Activated naive CD8-positive, alpha-beta T cell treated with anti-CD3 and anti-CD28 coated beads, Interleukin-2, amount 50 U/mL, for 24 hours (primary cell): ENCODE measurements at places on chromosomes 3 and 15.

- DNase-seq: no peak
Measured at GRCh38 chr3:131883711-131884407, 151.0 kb downstream of the CPNE4 start.

DNA sequence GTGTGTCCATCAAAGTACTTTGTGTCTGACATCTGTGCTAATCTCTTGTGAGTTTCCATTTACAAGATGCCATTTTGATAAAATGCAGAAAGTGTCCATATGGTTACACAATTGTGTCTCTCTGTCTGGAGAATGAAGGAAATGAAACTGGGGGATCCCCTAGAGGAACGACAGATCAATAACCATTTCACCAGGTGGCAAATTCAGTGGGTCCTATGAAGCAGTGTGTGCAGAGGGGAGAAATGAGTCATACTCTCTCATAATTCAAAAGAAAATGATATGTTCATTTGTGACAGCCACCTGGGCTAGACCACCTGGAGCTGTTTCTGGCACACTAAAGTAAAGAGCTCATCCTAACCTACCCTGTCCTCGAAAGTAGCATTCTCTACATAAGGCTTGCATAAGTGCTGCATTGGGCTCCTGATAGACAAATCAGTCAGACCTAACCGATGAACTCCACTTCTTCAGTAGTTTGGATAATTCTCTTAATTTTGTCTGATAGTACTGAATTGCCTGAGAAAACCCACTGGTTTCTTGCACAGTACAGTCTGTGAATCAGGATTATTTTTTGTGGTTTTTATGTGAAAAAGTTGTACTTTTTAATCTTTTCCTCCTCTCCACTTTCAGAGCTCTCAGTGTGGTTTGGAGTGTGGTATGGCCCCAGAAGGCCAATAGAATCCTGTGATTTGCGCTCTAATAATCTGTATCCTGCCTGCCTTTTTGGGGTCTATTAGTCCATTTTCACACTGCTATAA lies 10.3 kb upstream of the CD47 start:
- DNase-seq: no peak

DNA sequence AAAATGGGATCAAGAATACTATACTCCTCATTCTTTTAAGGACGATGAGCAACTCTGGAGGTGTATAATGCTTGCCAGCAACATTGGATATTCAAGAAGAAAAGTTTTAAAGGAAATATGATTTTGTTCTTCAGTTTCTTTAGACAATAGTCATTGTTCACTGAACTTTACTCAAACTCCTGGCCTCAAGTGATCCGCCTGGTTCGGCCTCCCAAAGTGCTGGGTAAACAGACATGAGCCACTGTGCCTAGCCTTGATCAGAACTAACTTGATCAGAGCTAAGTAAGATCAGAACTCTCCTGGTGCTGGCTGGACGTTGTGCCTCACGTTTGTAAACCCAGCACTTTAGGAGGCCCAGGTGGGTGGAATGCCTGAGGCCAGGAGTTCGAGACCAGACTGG lies 12.6 kb downstream of the EFCAB12 start:
- no peak for DNase-seq

- DNase-seq: no peak
Measured at GRCh38 chr3:72274493-72275330, 489.8 kb upstream of the PROK2 start.

DNA sequence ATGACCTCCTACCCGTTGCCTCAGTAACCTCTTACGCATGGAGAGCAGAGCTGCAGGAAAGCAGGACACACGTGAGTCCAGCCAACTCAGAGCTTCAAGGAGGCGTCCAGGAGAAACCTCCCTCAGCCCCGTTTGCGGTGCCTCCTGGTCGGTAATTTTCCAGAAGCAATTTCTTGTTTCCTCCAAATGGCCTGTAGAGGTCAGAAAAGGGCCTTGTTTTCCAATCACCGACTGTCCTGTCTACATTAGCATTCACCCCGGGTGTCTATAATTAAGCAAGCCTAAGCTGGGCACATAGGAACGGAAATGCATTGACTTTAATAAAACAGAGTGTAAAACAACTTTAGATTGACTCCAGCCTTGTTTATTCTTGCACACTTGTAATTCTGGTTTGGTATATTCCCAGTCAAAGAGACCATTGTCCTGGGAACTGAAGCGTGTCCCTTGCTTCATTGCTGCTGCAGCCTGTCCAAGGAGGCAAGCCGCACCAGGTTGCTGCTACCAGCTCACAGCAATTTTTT lies 836.2 kb downstream of the AGBL1 start:
- no peak for DNase-seq

DNA sequence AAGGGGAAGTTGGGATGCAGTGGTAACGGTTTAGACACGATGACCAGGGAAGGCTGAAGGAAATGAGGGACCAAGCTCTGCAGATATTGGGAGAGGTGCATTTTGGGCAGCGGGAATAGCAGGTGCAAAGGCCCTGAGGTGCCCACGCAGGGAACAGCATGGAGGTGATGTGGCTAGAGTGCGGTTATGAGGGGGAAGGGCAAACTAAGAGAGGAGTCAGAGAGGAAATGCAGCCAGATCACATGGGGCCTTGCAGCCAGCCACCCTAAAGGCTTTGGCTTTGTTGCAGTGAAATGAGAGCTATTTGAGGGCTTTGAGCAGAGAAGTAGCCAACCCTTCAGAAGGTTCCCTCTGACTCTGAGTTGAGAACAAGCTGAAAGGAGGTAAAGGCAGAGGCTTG lies 2.6 kb downstream of the SPATA12 start:
- no peak for DNase-seq

DNA sequence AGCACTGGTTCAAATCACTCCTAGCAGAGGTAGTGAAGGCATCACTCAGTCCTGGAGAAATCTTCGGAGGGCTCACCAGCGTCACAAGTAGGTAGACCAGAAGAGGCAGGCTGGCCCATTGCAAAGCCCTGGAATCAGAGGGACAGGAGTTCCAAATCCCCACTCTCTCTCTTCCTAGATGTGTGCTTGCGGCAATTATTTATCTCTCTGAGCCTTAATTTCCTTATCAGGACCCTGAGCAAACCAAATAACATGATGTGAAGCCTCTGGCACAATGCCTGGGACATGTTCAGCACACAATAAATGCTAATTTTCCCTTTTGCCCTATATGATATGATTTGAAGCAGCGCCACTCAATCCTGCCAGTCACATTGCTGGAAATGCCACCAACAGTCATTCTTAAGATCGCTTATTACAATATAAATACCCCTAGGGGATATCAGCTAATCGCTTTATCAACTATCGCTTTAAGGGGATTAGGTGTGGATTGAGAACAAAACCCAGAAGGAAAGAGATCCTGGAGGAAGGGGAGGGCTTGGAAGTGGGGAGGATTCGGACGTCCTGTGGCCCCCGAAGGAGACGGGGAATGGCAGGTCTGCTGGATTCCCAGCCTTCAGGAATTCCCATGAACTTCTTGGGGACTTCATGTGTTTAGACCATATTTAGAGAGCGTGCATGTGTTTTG lies 59.5 kb upstream of the TSEN2 start:
- DNase-seq: no peak

GRCh38 chr15:37524601-37525000 lies 409.8 kb upstream of the TMCO5A start:
- no peak for DNase-seq

GRCh38 chr3:78604341-78604740 lies 1163.5 kb downstream of the ROBO1 start:
- DNase-seq: no peak

DNA sequence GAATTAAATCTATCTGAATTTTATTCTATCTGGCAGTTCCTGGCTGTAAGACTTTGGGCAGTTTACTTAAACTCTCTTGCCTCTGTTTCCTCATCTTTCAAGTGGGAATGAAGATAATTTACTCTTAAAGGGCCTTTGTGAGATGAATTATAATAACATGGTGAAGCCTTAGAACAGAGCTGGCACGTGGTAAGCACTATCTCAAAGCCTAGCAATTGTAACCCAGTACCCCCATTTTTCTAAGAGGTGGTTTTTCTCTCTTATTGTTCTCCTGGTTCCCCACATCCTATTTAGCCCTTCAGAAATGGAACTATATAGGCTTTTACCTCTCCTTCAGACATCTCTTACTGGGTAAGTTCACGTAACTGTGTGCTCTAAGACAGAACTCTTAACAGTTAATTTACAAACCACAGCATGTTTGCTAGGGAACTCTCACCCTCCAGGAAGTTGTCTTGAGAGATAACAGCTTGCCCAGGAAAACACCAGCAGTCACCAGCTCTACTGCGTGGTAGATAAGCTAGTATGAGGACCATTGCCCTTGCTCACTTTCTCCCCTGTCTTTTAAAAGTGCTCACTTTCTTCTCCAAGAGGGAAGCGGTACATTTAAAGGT lies 12.3 kb upstream of the CRBN start:
- no peak for DNase-seq

DNA sequence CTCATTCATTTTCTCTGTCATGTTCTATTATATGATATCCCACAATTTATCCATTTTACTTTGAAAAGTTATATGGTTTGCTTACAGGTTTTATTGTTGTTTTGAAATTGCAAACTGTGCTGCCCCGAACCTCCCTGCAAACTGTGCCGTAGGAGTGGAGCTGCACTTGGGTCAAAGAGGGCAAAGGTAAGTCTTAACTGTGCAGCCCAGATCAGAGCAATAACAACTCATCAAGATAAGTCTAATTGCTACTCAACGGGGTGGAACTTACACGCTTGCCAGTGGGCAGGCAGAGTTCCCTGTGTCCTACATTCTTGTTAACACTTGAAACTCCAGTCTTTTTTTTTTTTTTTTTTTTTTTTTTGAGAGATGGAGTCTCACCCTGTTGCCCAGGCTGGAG lies 33.2 kb downstream of the ZDHHC19 start:
- no peak for DNase-seq

GRCh38 chr3:143677430-143677829 lies 170.8 kb downstream of the SLC9A9 start:
- no peak for DNase-seq

DNA sequence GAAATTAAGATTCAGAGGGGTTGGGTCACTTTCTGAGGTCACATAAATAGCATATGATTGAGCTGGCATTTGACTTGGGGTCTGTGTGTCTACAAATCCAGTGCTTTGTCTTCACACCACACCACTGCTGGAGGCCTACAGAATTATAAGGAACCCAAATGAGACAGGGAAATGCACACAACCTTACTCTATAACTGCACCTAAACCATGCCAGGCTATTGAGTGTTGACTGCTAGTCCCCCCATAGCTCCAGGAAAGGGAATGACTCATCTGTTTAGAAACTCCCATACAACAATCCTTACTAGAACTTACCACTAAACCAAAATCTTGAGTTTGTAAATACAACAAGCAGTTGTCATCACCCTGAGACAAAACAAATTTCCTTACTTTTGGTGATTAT lies 16.9 kb upstream of the TSC22D2 start:
- no peak for DNase-seq
